ENCODE measurements at places on chromosomes 11 and 22.

- DNase-seq = no peak
Observed at GRCh38 chr11:86673055-86673843, 833 bp upstream of the ME3 start.

DNA sequence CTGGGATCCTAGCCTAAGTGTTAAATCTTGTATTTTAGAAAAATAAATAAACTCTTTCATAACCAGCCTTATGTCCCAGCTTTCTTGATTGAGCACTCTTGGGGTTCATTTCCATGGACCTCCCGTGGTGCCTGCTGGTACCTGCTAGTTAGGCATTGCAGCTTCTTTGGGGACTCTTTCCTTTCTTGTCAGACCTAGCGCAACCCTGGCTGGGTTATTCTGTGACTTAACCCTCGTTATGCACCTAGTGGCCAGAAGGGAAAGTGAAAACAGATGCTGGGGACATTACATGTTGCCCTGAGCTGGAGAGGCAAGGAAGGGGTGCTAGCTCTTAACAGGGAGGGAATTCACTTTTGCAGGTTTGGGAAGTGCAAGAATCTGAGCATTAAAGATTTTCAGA, 46.8 kb downstream of the APIP start:
- no peak for DNase-seq

GRCh38 chr22:38309614-38310517, 7.4 kb downstream of the CSNK1E start:
- no peak for DNase-seq

DNA sequence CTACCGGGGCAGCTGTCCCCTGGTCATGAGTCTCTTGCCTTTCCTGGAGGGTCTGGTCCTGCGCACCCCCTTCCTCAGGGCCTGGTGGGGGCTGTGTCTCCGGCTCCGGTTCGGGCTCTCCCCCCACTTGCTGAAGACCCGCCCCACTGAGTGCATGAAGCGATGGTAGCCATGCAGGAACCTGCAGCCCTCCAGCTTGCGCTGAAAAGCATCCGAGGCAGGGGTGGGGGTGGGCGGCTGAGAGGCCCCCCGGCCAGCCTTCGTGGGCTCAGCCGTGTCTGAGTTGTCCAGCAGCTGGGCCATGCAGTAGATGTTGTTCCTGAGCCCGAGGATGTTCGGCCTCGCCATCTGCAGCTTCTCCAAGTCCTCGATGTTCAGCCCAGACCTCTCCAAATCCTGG, 2.8 kb downstream of the OSM start:
- no peak for DNase-seq

DNA sequence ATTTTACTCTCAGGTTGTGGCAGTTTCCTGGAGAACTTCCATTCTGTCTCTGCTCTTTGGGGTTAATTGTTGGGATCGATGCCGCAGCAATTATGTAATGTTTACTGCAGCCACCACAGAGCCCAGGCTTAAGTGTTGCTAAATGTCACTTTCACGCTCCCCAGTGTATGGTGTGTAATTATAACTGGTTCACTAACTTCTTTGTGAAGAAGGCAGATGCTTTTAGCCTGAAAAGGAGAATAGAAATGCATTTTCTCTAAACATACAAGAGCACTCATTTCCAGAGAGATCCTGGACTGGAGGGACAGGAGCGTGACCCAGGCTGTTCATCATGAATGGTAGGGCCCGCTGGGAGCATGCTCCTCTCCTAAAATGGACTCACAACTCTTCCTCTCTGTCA, 132.2 kb upstream of the PLET1 start:
- no peak for DNase-seq

DNA sequence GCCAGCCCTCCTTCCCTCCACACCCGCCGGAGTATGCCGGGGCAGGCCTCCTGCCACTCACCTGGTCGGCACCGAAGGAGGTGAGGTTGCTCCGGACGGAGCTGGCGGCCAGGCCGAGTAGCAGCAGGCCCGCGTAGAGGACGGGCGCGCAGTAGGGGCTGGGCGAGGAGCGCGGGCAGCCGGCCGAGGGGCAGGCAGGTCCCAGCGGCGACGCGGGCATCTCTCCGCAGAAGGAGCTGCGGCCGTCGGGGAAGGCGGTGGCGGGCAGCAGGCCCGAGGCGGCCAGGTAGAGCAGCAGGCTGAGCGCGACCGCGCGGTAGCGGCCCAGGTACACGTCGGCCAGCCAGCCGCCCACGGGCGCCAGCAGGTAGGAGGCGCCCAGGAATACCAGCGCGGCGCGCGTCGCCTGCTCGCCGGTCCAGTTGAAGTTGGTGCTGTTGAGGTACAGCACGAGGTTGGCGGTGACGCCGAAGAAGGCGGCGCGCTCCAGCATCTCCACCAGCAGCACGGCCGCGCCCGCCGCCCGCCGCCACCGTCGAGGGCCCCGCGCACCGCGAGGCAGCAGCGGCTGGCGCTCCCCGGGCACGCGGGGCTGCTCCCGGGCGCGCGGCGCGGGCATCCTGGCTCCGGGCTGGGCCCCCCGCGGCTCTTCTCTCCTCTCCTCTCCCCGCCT, 907 bp downstream of the SLC15A3 start:
- DNase-seq = no peak

Measured in HS-27A (cell line).